Activated CD4-positive, alpha-beta memory T cell treated with anti-CD3 and anti-CD28 coated beads for 36 hours (primary cell): ENCODE measurements at places on chromosomes 3 and 15. TPM values are rescaled to one million over a fixed set of nuclear protein-coding genes. Genes with fewer than 3 reads are reported as not detected.

DNA sequence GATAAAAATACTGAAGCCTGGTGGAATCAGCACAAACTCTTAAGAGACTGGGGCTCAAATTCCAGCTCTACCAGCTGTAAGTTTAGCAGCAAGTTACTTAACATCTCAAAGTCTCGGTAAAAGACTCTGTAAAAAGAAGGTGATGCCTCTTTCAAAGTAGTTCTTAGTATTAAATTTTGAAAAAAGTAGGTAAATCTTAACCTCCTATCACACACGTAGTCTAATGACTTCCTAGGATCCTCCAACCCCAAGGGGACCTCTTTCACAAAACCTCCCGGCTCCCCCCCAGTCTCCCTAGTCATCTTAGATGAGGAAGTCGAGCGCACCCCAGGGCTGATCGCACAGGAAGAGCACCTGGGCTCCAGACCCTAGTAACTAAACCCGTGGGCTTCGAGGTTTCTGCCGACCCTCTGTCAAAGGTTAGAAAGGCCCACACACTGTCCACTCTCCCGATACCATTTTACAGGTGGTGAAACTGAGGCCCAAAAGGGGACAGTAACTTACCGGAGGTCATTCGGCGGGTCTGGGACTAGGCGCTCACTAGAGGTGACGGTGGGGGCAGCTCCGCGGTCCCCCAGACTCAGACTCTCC is 427 bp downstream of the MBD4 start:
- peak overlapping the region; percentile 87 for H3K4me3 ChIP-seq
- H3K27ac ChIP-seq, result peak overlapping the region; percentile 89
- peaks cover 75% of the 10 kb centered on the region for H3K4me1 ChIP-seq
- DNase-seq, result peak; percentile 58

- no peaks in the 10 kb centered on the region for H3K4me1 ChIP-seq
- no peak overlapping the region for H3K27ac ChIP-seq
- H3K4me3 ChIP-seq, result no peak overlapping the region
- no peaks in the 10 kb centered on the region for H3K27me3 ChIP-seq
Observed at GRCh38 chr3:146035366-146035765, 125.6 kb downstream of the PLOD2 start.

NR1I2 gene
- total RNA-seq, result 0.36 TPM

DNA sequence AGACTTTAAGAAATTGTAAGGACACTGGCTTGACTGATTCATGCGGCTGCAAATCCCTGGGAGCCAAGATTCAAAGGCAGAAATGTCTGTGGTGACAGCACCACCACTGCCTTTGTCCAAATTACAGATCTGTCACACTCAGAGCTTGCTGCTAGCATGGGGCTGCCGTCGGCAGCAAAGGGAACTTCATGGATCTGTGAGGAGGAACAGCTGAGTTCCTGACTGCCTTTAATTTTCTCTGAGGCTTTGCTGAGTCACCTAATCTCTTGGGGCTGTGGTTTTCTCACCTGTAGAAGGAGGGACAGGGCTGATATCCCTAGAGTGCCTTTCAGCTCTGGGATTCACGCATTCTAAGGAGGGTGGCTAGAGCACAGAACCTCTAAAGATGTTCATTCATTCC is 4.1 kb upstream of the PAK6 start:
- peaks cover 14% of the 10 kb centered on the region for H3K27me3 ChIP-seq
- H3K4me3 ChIP-seq, result no peak overlapping the region
- no peaks in the 10 kb centered on the region for H3K36me3 ChIP-seq
- no peak for DNase-seq
- H3K27ac ChIP-seq, result no peak overlapping the region

DNA sequence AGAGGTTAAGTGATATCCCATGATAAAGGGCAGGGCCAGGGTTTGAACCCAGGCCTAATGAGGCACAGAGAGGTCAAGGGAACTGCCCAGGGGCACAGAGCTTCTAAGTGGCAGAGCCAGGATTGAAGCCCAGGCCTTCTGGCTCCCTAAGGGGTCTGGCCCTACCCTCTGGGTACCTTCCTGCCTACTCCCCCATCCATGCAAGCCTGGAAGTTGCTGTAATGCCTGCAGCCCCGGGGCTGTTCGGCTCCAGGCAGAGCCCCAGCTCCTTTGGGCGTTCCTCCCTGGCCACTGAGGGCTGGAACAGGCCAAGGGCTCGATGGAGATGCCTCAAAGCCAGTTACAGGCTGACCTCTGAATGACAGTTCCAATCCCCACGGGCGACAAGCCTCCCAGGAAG is 4.5 kb downstream of the GRIP2 start:
- no peaks in the 10 kb centered on the region for H3K36me3 ChIP-seq
- H3K4me3 ChIP-seq, result no peak overlapping the region
- no peaks in the 10 kb centered on the region for H3K4me1 ChIP-seq
- H3K27me3 ChIP-seq, result peaks cover 7% of the 10 kb centered on the region
- DNase-seq, result no peak

- peaks cover 33% of the 10 kb centered on the region for H3K27me3 ChIP-seq
- DNase-seq, result no peak
- H3K36me3 ChIP-seq, result no peaks in the 10 kb centered on the region
Observed at GRCh38 chr15:101498717-101499480, 9.4 kb upstream of the PCSK6 start.

- H3K36me3 ChIP-seq, result peaks cover 42% of the 10 kb centered on the region
- no peak for DNase-seq
- H3K4me1 ChIP-seq, result peaks cover 47% of the 10 kb centered on the region
- H3K27me3 ChIP-seq, result no peaks in the 10 kb centered on the region
- no peak overlapping the region for H3K27ac ChIP-seq
Observed at GRCh38 chr3:141442446-141442845, 44.4 kb upstream of the RASA2 start.

DNA sequence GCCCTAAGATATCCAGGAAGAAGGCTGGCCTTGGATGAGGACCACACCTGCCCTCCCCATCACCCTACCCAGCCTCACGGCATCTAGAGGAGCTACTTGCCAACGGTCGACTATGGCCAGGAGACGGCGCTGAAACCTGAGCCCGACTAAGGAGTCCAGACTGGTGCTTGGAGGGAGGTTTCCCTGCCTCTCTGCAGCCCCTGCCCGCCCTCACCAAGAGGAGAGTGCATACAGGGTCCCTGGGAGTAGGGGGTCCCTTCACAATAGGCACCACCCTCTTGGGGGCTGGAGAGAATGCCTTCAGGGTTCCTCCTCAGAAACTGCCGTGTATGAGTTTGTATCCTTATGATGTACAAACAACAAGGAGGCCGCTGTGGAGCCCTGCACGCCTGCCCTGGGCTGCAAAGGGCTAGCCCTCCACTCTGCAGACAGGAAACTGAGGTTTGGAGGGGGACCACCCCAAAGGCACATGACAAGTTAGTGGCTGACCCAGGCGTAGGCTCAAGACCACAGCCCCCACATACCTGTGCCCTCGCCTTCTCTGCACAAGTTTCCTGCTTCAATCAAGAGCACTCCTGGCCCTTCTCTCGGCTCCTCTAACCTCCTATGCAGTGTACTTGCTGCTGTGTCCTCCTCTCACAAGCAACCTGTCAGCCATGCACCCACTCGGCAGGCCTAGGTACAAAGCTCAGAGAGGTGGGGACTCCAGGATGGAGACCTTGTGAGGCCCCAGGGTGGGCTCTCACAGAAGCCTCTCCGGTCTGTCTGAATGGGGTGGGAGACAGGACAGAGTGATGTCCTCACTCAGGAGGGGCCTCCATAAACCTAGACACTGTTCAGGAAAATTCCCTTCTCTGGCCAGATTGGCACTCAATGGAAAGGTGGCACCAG is 7.4 kb downstream of the KLF15 start:
- no peak overlapping the region for H3K27ac ChIP-seq
- no peaks in the 10 kb centered on the region for H3K27me3 ChIP-seq
- DNase-seq, result peak; percentile 5

GOLGA6D gene
- 0.12 TPM for total RNA-seq

DNA sequence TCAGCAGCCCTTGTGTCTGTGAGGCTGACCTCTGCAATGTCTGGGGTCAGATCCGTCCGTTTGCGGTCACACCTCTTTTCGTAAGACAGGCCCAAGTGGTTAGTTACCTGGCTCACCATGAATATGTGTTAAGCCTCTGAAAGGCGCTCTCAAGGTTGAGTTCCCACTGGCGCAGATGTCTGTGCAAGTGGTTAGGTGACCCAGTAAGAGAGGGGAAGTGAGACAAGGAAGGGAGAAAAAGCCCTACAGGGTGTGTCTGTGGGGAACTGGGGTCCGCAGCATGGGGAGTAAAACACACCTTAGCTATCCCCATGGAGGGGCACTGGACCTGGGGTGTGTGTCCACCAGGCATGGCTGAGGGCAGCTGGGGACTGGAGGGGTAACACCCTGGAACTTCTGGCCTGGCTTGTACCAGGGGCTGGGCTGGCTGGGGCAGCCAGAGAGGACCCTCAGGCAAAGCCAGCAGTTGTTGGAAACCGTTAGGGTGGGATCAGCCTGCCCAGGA is 391.6 kb upstream of the PROK2 start:
- H3K4me3 ChIP-seq, result no peak overlapping the region
- H3K4me1 ChIP-seq, result peaks cover 5% of the 10 kb centered on the region
- H3K36me3 ChIP-seq, result no peaks in the 10 kb centered on the region
- H3K27me3 ChIP-seq, result peaks cover 38% of the 10 kb centered on the region
- H3K27ac ChIP-seq, result no peak overlapping the region
- no peak for DNase-seq

DNA sequence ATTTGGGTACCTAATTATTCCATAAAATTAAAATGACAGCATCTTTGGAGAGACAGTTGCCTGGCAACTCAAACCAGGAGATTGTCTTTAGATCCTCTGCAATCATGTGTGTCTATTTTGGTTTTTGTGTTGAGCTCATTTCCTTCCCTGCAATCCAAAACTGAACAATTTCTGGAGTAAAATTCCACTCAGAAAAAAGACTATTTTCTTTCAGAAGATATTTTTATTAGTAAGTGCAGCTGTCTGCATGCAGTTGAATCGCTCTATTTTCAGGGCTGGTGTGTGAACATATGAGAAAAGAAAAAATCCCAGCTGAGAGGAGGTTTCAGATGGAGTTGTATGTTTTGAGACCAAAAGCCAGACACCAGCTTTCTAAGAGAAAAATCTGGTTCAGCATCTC is 41.9 kb upstream of the DYNC1LI1 start:
- H3K27me3 ChIP-seq, result peaks cover 6% of the 10 kb centered on the region
- H3K36me3 ChIP-seq, result no peaks in the 10 kb centered on the region
- no peak overlapping the region for H3K4me3 ChIP-seq
- H3K27ac ChIP-seq, result no peak overlapping the region
- H3K4me1 ChIP-seq, result no peaks in the 10 kb centered on the region
- no peak for DNase-seq

GRCh38 chr3:16101295-16102186 is 72.9 kb upstream of the GALNT15 start:
- peak; percentile 34 for DNase-seq
- peaks cover 7% of the 10 kb centered on the region for H3K4me1 ChIP-seq
- no peak overlapping the region for H3K27ac ChIP-seq
- H3K4me3 ChIP-seq, result no peak overlapping the region

DNA sequence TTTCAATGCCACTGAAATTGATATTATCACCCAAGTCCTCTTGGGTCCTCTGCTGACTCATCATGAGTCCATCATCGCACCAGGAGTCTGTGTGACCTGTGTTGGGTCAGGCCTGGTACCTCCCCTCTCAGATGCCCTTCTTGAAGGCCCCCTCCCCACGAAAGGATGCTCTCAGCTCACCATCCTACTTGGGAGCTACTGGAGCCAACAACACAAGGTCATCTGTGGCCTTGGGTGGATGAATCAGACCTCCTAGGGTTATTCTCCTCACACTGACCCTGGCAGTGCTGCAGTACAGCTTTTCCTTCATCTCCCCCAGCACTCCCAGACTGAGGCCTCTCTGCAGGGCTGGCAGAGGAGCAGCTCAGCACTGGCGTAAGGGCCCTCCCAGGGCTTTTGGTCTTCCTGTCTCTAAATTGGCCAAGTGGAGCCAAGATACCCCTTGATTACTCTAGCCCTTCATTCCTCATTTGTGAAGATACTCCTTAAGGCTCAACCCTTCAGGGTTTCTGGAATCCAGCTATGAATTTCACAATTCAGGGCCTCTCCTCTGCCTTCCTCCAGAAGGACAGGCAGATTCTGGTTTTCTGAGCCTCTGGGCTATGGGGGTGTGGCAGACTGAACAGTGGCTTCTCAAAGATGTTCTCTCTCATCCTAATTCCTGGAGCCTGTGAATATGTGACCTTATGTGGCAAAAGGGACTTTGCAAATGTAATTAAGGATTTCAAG is 80.7 kb upstream of the GSK3B start:
- no peak overlapping the region for H3K4me3 ChIP-seq
- H3K4me1 ChIP-seq, result no peaks in the 10 kb centered on the region
- no peak overlapping the region for H3K27ac ChIP-seq
- no peaks in the 10 kb centered on the region for H3K36me3 ChIP-seq
- no peak for DNase-seq

PEX11A gene
- 3.1 TPM for total RNA-seq

GRCh38 chr3:127002195-127003174 is 19.6 kb downstream of the PLXNA1 start:
- H3K4me3 ChIP-seq, result no peak overlapping the region
- DNase-seq, result no peak
- no peaks in the 10 kb centered on the region for H3K27me3 ChIP-seq
- H3K36me3 ChIP-seq, result no peaks in the 10 kb centered on the region
- no peak overlapping the region for H3K27ac ChIP-seq

- H3K4me3 ChIP-seq, result no peak overlapping the region
- H3K27ac ChIP-seq, result no peak overlapping the region
- H3K4me1 ChIP-seq, result no peaks in the 10 kb centered on the region
Observed at GRCh38 chr3:174016186-174016585, 618.6 kb downstream of the NLGN1 start.

ZPLD1 gene
- total RNA-seq, result not detected

CLPX gene
- total RNA-seq, result 58.8 TPM

ANKRD34C gene
- not detected for total RNA-seq

NOX5 gene
- not detected for total RNA-seq

TRANK1 gene
- 11.7 TPM for total RNA-seq

- DNase-seq, result no peak
- no peak overlapping the region for H3K27ac ChIP-seq
Observed at GRCh38 chr15:87863152-87863551, 393.4 kb downstream of the NTRK3 start.

GRCh38 chr15:77180270-77180669 is 109.4 kb upstream of the TSPAN3 start:
- peaks cover 36% of the 10 kb centered on the region for H3K4me1 ChIP-seq
- DNase-seq, result no peak
- no peaks in the 10 kb centered on the region for H3K27me3 ChIP-seq

GRCh38 chr15:101318839-101319238 is 23.8 kb upstream of the SNRPA1 start:
- DNase-seq, result no peak
- H3K36me3 ChIP-seq, result no peaks in the 10 kb centered on the region
- peaks cover 11% of the 10 kb centered on the region for H3K4me1 ChIP-seq

- no peak overlapping the region for H3K27ac ChIP-seq
- peaks cover 19% of the 10 kb centered on the region for H3K27me3 ChIP-seq
- no peaks in the 10 kb centered on the region for H3K36me3 ChIP-seq
- DNase-seq, result no peak
- no peak overlapping the region for H3K4me3 ChIP-seq
- H3K4me1 ChIP-seq, result peaks cover 3% of the 10 kb centered on the region
Observed at GRCh38 chr15:59443341-59444072, 5.5 kb downstream of the FAM81A start.

GRCh38 chr3:106703524-106703923 is 673.7 kb upstream of the CCDC54 start:
- H3K27me3 ChIP-seq, result no peaks in the 10 kb centered on the region
- no peak for DNase-seq
- no peaks in the 10 kb centered on the region for H3K36me3 ChIP-seq
- no peak overlapping the region for H3K27ac ChIP-seq
- no peaks in the 10 kb centered on the region for H3K4me1 ChIP-seq
- H3K4me3 ChIP-seq, result no peak overlapping the region

TMEM207 gene
- not detected for total RNA-seq

- no peak for DNase-seq
- H3K36me3 ChIP-seq, result peaks cover 3% of the 10 kb centered on the region
- H3K27me3 ChIP-seq, result no peaks in the 10 kb centered on the region
- H3K4me3 ChIP-seq, result no peak overlapping the region
Observed at GRCh38 chr15:27070841-27071240, 99.9 kb downstream of the GABRG3 start.
